HS-5 (cell line): ENCODE measurements at places on chromosomes 4 and X.

DNA sequence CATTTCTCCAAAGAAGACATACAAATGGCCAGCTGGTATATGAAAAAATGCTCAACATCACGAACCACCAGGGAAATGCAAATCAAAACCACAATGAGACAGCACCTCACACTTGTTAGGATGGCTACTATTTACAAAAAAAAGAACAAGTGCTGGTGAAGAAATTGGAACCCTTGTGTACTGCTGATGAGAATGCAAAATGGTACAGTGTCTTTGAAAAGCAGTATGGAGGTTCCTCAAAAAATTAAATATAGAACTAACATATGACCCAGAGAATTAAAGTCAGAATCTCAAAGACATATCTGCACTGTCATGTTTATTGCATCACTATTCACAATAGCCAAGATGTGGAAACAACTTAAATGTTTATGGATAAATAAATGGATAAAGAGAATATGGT is 20.9 kb downstream of the PAGE4 start:
- DNase-seq: no peak

DNA sequence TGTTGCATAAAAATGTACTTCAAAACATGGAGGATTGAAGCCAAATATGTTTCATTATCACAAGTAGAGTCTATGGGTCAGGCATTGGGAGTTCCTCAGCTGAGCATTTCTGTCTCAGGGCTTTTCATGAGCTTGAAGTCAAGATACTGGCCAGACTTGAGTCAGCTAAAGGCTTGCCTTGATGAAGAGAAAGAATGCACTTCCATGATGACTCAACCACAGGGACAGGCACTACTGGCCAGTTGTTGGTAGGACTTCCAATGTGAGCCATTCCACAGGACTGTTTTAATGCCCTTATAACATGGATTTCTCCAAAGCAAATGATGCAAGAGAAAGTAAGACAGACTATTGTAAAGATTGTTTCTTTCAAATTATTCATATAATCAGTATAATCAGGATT is 895.6 kb downstream of the RAB28 start:
- DNase-seq: no peak

DNA sequence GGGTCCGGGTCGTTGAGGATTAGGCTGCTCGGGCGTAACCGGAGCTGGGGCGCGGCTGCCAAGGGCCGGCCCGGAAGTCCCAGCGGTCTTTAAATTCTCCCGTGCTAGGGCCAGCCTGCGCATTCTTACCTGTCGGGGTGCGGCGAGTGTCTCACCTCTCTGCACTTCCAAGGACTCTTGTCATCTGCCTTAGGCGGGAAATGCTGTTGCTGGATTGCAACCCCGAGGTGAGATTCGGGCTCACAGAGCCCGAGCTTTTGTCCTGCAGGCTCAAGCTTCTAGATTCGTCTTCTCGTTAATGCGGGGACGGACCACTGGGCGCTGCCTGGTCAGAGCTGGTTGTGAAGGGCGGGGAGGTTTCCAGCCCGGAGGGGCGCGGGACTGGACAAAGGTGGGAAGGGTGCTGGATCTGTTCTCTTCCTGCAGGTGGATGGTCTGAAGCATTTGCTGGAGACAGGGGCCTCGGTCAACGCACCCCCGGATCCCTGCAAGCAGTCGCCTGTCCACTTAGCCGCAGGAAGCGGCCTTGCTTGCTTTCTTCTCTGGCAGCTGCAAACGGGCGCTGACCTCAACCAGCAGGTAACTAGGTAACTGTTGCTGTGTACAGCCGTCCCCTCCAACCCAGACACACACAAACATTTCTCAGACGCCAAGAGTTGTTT is at the start of gene ANKRD37:
ANKRD37 (plus strand) TSS at position 118 of the 662 bp plus-strand sequence; CDS start at position 201, 83 bp downstream.
- no peak for DNase-seq

DNA sequence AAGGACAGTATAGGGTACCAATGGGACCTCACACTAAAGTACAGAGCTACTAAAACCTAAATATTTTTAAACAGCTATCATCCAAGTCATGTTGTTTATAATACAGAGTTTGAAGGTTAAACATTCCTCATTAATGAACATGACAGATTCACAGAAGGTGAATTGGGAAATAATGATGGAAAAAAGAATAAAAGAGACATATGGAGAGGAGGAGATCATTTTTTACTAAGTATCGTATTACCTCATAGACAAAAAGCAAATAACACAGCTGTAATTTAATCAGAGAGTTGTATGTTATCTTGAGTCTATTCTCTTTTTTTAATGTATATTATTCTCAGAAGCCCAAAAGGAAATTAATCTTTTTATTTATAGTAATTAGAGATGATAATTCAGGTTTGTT is 7.9 kb downstream of the PLK4 start:
- DNase-seq: no peak

DNA sequence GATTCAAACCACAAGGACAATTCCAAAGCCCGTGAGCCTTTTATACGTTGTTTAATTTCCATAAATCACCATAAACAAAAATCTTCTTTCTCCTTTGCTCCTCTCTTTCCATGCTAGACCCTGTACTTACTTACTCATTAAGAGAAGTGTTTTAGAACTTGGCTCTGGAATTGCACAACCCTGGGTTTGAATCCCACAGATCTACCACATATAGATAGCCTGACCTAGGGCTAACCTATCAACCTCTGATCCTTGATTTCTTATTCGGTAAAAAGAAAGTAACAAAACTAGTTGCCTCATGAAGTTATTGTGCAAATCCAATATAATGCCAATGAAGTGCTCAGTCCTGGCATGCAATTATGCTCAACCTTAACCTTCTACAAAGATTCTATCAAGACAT is 68.8 kb downstream of the ZAR1 start:
- no peak for DNase-seq

DNA sequence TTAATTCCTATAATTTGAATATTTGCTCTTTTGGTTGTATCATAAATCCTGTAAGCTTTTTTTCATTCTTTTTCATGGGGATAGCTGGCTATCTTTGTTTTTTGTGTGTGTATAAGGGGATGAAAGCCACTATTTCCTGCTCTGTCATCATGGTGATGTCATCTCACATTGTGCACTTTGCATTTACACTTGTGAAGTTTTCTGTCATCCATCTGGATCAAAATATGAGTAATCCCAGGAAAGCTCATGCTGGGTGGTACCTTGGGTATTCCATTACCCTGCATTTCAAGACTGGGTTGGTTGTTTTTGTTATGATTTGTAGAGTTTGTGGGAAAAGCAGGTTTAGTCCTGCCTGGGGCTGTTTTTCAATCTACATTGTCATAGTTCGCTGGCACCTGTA is 367.3 kb downstream of the CHIC1 start:
- peak; percentile 2 for DNase-seq

DNA sequence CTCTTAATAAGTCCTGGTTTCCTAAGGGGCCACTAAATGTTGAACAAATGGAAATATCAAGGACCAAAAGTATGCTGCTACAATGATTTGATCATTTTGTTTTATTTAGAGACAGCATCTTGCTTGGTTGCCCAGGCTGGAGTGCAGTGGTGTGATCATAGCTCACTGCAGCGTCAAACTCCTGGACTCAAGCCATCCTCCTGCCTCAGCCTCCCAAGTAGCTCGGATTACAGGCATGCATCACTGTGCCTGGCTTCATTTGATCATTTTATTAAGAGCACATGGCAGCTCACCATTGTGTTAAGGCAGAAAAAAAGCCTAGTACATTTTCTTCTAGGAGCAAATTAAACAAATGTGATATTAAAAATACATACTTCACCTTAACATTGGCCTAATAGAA is 52.7 kb downstream of the DCLK2 start:
- DNase-seq: no peak

- no peak for DNase-seq
Measured at GRCh38 chr4:114663083-114663482, 64.5 kb downstream of the UGT8 start.

DNA sequence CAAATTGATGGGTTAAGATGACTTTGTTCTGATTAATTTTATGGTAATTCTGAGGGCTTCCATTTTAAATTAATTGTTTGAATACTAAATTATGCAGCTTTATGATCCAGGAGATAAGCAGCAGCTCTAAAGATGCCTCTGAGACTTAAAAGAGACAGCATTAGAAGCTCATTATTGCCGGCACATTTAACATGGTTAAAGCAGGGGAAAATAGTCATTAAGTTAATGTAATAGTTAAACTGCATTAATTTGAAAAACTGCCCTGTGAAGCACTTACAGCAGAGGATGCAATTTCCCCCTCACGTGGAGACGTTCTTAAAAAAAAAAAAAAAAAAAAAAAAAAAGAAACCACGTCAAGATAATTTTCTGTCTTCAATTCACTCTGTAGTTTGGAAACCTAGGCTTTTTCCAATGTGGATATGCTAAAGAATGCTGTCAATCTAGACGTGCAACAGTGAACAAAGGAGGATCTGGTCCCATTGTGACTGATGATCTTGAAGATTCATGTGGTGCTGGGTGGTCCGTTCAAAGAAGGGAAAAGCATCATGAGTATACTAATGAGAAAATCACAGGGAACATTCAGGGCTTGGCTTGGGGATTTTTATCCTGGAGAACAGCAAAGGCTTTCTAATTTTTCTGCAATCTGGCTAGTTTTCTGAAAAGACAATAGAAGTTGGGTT is 440.6 kb upstream of the HS3ST1 start:
- DNase-seq: no peak

- peak; percentile 4 for DNase-seq
Measured at GRCh38 chrX:42219231-42219630, 295.9 kb upstream of the CASK start.

GRCh38 chr4:150117629-150118028 is 39.4 kb downstream of the DCLK2 start:
- DNase-seq: no peak

DNA sequence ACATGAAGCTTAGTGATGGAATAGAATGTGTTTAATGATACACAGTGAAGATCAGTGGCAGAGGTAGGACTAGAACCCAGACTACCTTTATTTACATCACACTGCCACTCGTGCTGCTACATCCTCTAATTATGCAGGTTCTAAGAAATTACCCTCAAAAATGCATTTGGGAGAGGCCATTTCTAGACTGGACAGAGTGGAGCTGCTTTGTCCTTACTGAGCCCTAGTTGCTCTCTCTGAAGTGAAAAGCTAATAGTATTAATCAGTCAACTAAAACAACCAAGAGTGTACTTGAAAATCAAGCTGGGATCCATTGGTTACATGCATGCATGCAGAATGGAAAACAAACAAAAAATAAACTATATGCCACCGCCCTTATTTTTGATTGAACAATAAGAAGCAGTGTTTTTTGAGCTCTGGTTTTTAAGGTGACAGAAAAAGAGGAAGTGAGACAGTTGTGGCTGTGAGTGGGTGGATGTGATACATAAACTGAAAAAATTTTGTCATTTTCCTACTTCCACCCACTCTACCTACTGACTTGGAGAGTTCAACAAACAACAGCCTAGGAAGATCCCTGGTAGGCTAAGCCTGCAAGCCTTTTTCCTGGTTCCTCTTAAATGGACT is 6.8 kb upstream of the VSIG4 start:
- no peak for DNase-seq

DNA sequence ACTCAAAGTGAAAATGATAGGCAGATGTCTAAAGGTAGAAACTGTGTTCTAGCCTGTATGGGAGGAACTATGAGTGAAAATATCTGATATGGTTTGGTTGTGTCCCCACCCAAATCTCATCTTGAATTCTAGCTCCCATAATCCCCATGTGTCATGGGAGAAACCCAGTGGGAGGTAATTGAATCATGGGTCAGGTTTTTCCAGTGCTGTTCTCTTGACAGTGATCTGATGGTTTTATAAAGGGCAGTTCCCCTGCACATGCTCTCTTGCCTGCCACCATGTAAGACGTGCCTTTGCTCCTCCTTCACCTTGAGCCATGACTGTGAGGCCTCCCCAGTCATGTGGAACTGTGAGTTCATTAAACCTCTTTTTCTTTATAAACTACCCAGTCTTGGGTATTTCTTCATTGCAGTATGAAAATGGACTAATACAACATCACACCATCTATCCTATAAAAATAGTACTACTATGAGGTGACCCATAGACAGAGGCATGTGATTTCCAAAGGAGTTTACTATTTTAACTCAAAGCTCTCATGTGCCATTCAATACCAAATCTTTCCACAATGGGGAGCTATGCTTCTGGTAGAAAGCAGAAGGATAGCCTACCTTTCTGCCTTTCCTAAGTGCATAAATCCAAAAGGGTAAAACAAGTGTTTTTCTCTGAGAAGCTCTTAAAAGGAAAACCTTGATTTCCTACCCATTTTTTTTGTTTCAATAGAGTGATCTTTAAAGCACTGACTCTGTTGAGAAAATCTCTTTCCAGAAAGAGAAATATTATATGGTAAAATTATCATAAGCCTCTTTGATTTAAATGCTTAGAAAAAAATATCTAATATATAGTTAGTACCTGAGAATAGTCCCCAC is 38.8 kb downstream of the SEC31A start:
- peak; percentile 13 for DNase-seq

DNA sequence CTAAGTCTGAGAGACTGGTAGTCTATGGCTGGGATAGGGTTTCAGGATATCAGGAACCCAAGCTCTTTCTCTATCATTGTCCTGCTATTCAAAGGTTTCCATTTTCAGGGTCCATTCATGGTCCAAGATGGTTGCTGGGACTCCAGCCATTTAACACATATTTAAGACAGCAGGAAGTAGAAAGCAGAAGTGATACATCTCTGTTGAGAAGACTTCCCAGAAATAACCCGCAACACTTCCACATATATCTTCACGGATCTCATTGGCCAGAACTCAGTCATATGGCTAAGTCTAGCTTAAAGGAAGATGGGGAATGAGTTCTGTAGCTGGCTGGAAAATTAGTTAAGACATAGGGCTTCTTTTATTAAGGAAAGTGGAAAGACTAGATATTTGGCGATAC is 23.8 kb downstream of the CTSO start:
- no peak for DNase-seq

GRCh38 chrX:55702671-55703070 is 14.9 kb upstream of the RRAGB start:
- no peak for DNase-seq

GRCh38 chr4:30789219-30789671 is 69.1 kb downstream of the PCDH7 start:
- no peak for DNase-seq

DNA sequence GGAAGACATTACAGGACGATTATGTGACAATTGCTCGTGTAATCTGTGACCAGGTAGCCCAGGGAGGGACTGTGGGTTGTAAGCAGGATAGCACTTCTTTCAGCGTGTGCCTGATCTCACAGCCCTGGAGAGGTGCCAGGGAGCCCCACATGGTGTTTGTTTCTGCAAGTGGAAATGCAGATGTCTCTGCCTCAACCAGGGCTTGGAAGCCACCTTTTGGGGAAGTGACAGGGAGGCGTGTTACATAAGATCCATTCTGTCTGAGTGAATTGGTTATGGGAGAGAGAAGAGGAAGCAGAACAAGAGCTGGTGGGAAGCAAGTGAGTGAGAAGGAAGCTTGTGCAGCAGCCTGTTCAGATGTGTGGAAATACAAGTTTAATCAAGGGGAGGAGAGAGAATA is 104.5 kb upstream of the GATB start:
- DNase-seq: no peak

- DNase-seq: no peak
Measured at GRCh38 chr4:76592460-76592859, 157.4 kb downstream of the SHROOM3 start.

- no peak for DNase-seq
Measured at GRCh38 chrX:130263016-130263415, 5.7 kb downstream of the ZNF280C start.
